ENCODE measurements at places on chromosomes 5 and 9.
A peak's percentile ranks its signal among the peaks of the same experiment; 100 is the strongest.

DNA sequence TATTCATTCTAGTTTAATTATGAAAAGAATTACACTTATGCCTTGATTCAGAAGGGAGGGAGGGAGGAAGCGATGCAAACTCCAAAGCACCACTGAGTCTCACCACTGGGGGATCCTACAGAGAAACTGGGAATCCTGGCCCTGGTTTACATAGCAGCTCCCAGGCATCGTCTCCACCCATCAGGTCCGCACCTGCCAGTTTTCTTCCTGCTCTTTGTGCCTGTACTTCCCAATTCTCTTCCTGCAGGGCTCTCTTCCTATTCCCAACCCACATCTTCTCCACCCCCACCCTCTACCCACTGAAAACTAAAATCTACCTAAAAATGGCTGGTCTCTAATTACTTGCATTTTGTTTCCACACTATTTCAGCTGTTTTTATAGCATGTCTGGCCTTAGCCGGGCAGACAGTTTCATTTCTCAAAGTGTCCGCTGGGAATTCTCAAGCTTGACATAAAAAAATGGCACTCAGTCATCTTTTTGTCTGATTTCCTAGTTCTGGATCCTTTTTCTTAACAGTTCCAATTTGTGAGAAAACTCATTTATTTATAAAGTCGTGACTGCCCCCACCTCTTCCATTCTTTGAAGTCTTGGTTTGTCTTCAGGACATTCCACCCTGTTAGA, 1.6 kb upstream of the TNIP1 start:
- no peak for DNase-seq

DNA sequence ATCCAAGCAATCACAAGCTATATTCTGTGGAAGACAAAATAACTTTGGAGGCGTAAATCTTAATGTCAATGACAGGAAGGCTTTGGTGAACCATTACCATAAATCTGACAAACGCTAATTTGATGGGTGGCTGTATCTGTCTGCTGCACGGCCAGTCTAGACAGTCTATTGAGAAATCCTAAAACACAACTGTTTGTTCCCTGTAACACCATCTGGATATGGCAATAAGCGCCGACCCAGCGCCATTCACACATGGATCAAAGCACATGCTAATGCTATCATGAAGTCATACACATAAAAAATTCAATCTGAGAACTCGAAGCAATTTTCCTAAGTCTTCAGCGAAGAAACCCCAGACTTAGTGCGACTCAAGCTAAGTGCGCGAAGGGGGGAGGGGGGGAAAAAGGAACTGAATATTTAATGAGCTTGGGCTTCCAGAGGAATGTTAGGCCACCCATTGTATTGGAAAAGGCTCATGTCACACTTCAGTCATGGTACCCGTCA, 95.1 kb downstream of the ARL15 start:
- DNase-seq, result no peak

DNA sequence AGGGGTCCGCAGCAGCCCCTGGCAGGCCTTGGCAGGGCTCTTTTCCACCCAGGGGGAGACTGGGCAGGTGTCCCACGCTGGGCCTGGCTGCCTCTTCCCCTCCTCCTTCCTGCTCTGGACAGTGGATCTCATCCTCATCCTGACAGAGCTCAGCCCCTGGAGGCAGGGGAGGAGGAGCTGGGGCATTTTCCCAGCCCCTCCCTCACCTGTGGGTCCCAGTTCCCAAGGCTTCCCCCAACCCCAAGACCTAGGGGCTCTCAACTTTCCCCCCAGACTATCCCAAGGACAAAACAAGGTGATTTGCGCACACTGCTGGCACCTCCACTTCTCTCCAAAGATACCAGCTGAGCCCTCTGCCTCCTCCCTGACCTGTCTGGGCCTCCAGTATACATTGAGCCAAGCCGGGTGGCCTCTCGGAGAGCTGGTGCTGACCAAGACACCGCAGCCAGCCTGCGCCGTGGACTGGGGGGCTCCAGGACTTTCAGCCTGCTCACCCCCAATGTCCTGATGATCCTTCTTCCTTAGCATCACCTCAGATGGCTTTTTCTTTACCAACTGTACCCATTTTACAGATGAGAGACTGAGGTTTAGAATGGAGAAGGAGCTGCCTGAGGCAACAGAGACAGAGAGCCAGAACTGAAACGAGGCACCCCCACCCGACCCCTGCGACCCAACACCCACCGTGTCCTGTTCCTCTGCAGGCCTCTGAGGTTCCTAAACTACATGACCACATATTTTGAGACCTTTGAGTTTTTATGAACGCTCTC, 126.6 kb downstream of the BARX1 start:
- DNase-seq, result no peak

- no peak for DNase-seq
Observed at GRCh38 chr5:178314961-178315820, 82.6 kb upstream of the PHYKPL start.

- no peak for DNase-seq
Observed at GRCh38 chr5:179986328-179986727, 78.6 kb upstream of the TBC1D9B start.

DNA sequence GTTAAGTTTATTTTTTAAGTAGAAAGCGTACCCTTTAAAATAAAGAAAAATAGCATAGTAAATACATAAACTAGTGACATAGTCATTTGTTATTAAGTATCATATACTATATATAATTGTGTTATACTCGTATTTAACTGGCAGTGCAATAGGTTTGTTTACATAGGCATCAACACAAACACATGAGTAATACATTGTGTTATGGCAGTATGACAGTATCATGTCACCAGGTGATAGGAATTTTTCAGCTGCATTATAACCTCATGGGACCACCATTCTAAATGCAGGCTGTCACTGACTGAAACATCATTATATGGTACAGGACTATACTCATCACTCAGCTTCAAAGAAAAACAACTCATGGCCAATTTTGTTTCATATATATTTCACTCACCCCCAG, 8.4 kb upstream of the RIC1 start:
- DNase-seq, result no peak

DNA sequence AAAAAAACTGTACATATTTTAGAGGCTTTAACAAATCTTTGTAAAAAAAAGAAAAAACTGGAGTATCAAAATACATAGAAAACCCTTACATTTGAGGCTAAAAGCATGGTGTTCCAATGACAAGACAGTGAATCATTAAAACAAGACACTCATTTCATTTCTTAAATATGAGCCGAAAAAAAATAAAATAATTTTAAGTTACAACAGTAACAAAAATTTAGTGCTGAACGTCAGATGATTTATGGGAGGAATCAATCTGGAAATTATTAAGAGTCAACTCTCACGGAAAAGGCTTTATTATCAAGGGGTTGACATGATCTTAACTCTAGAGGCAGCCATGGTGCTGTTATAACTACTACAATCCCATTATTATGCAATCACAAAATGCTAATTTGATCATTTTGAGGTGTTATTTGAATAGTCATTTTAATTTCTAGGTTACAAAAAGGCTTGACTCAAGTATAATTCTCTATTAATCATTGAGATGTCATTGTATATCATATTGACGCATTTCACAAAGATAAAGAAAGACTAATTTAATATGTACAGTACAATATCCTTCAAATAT, 51.9 kb downstream of the MAPKAP1 start:
- no peak for DNase-seq

DNA sequence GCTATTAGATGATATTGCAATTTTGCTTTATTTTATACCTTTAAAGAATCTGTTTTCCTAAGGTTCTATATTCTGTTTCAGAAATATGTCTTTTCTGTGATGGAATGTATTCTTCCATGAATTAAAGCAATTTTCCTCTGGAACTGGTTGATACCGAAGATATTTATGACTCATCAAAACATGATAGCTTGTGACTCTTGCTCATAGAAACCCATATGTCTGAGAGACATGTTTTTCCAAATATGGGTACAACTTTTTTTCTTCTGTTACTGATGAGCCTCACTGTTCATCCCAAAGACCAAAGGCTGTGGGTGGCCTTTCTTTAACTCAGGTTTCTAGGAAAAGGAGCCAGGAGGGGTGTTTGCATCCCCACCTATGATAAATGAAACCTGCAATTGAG, 126.1 kb upstream of the PAPPA start:
- no peak for DNase-seq

DNA sequence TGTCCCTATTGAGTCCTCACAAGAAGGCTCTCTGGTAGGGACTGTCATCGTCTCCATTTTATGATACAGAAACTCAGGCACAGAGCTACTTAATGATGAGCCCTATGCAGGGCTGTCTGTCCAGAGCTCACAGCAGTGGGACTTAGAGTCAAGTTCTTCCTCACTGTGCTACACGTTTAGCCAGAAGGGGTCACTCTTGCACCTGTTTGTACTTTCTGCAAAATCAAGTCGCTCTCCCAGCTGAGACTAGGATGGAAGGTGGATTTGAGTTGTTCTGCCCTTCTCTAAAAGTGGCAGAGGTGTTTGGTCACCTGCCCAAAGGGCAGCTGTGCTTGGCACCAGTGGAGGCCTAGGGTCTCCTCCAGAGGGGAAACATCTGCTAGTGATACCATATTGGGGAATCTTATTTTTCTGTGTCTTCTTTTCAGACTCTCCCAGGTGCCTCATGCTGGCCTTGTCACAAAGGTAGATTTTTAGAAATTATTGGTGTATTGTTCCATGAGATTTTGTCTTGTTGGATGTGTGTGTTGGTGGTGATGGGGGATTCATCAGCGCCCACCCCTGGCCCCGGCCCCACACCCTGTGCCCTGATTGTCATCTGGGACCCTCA, 104.2 kb downstream of the PPARGC1B start:
- DNase-seq, result peak; percentile 61

- DNase-seq, result no peak
Observed at GRCh38 chr5:74272831-74273451, 367.6 kb downstream of the ENC1 start.

- DNase-seq, result no peak
Observed at GRCh38 chr5:106875591-106876297, 795.0 kb downstream of the EFNA5 start.

DNA sequence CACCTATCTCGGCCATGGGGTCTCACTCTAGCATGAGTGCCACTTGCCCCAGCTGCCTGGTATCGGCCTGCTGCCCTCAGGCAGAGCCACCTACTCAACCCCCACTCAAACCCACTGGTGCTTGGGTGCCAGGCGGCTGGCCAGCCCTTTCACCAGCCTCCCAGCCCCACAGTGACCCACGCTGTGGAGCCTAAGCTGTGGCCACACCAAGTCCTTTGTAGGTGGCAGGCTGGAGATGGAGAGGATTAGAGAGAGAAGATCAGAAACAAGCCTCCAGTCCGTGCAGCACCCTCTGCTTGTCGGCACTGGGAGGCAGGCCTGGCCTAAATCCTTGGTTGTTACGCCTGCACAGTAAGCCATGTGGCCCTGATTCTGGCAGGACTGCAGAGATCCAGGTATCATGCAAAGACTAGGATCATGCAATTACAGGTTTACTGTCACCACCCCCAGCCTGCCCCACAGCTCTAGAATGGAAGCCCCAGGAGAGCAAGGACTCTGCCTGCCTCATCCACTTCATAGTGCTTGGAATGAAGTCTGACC, 171.7 kb downstream of the COL23A1 start:
- no peak for DNase-seq

DNA sequence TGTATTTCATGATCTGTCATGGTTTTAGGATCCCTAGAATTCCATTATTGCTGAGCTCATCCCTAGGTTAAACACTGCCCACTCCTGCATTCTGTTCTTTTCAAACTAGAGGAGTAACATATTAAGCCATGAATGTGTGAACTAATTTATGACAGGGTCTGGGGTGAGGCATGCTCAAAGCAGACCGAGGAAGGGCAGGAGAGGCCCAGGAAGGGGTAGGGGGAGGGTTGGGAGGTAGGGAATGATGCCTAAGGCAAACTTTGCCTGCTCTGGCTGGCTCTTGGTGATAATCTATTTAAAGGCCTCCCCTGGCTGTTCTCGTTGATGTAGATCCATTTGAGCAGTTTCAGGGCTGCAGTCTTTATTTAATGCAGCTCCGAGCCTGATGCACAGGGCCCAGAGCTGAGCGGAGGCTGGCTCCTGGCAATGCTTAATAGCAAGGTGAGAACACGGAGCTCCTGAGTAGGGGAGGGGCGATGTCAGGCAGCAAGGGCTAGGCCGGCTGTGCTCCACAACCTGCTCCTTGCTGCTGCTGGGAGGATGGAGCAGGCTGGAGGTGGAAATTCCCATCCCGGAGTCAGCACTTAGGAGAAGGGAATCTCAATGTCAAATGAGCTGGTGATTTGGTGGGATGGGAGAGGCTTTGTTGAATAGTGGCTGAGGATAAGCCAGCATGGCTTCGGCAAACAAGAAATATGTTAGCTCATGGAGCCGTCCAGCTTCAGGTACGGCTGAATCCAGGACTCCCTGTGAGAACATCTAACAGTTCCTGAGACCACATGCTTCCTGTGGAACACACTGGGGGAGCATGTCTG, 73.2 kb upstream of the UNC5A start:
- no peak for DNase-seq

GRCh38 chr5:66742896-66743247, 146.7 kb downstream of the MAST4 start:
- DNase-seq, result no peak

GRCh38 chr5:41763574-41763973, 106.7 kb downstream of the OXCT1 start:
- DNase-seq, result no peak

GRCh38 chr5:56638768-56639238, 176.5 kb upstream of the MAP3K1 start:
- no peak for DNase-seq

DNA sequence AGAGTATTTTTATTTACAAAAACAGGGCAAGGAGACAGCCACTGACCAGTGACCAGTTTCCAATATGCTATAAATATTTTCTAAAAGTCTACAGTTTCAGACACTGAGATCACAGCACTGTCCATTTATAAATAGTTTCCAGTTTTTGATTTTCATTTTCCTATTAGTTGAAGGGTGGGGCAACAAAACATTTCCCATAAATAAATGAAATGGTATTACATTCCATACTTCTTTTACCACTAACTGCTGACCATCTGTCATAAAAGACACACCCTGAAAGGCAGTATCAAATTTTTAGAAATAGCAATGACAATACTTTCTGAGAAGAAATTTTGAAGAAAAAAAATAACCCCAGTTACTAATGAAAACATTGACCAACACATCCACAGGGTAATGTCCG, 126.7 kb downstream of the ARSB start:
- DNase-seq, result no peak

GRCh38 chr5:39164529-39165402, 54.6 kb downstream of the FYB1 start:
- DNase-seq, result no peak

DNA sequence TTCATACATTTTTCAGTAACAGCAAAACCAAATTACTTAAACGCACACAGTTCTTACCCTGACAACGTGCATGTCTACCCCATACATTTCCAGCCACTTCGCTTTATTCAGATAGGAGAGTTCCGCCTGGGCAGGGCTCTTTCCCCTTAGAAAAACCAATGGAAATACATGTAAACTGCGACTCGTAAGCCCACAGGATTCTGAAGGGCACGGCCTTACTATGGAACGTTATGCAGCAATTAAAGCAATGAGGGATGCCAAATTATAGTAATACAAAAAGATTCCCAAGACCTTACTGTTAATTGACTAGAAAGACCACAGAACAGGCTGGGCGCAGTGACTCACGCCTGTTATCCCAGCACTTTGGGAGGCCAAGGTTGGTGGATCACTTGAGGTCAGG, 64.5 kb downstream of the EPB41L4B start:
- no peak for DNase-seq

All from GM12891 (cell line).